ENCODE measurements at places on chromosomes 3 and 15.

DNA sequence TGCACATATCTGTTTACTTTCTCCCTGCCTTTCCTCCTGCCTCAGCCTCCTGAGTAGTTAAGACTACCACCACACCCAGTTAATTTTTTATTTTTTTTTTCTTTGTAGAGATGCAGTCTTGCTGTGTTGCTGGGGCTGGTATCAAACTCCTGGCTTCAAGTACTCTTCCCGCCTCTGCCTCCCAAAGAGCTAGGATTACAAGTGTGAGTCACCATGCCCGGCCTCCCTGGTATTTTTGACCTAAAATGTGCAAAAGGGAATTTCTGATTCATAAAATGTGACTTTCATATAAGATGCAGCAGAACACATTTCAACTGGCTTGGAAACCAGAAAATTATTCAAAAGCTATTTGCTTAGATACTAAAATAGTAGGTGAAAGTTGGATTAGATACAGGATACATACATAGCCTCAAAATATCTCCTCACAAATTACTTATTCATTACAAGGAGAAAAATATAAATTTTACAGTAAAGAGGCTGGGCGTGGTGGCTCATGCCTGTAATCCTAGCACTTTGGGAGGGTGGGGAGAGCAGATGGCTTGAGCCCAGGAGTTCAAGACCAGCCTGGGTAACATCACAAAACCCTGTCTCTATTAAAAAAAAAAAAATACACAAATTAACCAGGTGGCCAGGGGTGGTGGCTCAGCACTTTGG is 32.0 kb downstream of the MAP4 start:
- DNase-seq: peak; percentile 91

- DNase-seq: peak; percentile 87
Observed at GRCh38 chr15:39920510-39921273, 626 bp upstream of the GPR176 start.

DNA sequence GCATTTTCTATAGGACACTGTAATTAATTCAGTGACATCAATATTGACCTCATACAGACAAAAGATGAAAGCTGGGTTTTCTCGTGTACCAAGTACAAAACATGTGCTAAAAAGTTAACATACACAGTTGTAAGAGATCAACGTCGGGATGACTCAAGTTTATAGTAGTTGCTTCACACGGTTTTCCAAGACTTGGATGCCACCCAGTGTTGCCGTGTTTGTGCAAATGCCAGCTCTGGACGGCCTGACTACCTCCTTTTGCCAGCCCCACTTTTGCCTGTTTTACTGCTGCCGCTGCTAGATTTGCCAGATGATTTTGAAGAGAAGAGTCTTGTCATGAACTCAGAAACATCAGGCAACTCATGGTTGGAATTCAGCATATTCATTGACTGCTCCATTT is 17.6 kb downstream of the EMC7 start:
- no peak for DNase-seq

GRCh38 chr15:65881766-65882434 is 12.6 kb downstream of the RAB11A start:
- DNase-seq: no peak

DNA sequence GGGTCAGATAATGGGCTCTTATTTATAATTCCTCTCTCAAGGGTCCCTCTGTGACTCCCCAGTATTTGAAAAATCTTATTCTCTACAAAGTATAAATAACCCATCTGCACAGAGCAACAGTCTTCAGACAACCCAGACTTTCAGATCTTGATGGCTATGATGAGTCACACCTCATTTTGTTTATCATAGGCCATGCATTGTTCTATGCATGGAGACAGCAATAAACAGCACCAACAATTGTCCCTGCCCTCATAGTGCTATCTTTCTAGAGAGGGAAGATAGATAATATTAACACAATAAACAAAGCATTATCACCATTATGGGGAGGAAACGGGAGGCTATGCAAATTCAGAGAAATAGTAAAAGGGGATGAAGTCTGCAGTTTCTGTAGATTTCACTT is 13.4 kb downstream of the FHIT start:
- DNase-seq: no peak

DNA sequence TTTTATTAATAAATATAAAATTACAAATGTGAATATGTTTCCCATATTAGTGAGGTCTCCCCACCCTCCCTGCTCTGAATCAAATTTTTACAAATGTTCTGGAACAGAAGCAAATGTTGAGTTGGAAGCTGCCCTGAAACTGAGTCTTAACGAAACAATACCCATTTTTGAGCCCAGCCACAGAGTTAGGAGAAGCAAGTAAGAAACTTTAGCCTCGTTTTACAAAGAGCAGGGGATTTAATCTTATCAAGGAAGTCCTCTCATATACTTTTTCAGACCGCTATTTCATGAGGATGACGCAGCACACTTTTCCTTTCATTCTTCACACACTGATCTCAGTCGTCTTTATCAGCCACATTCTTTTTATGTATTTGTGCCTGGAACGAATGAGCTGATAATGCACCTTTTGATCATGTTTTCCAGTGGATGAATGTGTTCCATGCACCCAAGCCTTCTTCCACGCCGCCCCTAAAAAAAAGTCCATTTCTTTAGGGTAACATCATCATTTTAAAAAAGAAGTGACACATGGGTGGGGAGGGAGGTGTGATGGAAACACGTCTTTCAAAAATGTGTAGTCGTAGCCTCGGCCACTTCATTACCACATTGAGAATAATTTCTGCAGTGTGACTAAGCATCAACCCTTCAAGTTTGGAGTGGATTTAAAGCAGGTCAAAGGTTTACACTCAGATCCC is 48.1 kb downstream of the SETMAR start:
- DNase-seq: no peak

- DNase-seq: peak; percentile 92
Observed at GRCh38 chr3:148901987-148902791, 37.1 kb downstream of the CPA3 start.

DNA sequence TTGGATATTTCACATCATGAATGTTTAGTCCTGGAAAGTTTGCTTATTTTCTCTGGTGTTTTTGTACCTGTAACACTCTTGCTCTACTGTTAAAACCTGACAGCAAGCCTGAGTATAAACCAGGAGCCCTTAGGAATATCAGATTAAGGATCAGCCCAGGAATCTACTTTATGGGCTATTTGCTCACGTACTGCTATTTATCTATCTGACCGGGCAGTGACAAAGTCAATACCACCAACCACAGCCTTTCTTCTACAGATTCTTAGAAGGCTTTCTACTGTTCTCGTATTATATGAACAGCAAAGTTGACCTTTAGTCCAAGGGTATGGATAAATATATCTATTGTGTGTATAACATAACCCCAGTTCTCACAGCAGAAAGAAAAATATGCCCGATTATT is 521.2 kb downstream of the RBMS3 start:
- DNase-seq: no peak

DNA sequence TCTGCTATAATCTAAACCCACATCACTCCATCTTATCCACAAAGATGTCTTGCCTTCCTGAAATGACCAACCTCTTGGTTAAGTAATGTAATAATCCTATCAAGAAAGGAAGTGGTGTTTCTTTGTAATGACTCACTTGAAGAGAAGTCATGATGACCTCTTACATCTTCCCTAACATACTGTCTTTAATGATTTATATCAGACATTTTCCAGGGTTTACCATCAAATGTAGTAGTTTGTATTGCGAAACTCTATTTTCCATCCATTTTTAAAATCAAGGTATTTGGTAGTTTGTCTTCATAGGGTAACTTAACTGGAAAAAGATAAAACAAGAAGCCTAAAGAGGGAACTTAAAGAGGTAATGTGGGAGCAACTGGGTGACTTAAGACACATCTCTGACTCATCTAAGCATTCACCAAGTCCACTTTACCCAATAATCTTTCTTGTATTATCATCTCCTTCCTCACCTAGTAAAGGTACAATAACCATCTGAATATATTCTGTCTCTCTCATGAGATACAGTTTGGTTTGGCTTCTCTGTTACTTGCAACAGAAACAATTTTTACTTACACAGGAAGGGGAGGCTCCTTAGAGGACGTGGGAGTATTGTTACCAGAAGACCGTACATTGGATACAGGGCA is 5.7 kb upstream of the MAPK6 start:
- peak; percentile 37 for DNase-seq

DNA sequence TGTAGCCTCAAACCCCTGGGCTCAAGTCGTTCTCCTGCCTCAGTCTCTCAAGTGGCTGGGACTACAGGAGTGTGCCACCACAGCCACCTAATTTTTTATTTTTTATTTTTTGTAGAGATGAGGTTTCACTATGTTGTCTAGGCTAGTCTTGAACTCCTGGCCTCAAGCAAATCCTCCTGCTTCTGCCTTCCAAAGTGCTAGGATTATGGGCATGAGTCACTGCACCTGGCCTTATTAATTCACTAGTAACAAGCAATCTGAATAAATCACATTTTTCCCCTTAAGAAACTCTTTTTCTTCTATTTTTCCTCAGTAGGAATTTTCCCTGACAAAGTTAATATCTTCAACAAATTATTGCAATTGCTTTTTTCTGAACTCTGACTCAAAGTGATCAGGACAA is 336.9 kb downstream of the NLGN1 start:
- no peak for DNase-seq

GRCh38 chr3:18946524-18946923 is 201.8 kb upstream of the KCNH8 start:
- no peak for DNase-seq

Measured in fibroblast of skin of scalp (primary cell).